ENCODE measurements at places on chromosomes 5 and 9.

DNA sequence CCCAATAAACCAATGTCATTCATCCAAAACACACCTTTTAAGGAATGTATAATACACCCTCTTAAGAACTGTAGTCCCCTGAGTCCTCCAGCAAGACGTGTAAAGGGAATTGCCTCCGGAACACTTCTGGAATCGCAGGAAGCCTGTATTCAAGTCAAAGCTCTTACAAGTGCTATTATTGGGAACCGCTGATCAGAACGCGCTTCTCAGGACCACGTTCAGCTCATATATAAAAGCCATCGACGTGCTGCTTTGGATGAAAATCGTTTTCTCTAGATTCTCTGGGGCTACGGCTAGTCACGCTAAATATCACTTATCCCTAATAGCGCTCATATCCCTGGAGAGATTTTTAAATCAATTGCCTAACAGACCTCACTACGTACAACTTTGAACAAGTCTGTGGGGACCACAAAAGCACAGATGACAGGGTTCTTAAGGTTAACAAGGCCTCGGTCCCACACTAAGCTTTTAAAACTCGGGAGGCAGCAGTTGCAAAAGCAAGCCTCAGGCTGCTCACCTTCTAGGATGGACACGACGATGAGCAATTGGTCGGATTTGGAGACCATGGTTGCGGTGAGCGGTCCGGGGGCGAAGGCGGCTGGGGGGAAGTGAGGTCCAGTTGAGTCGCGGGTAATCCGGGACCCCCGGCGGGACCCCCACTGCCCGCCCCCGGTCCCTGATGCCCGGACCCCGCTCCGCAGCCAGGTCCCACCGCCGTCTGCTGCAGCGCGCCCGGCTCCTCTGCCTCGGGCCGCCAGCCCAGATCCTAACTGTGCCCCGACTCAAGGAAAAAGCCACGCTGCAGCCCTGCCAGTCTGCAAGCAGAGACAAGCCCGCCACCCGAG lies 548 bp downstream of the CEP120 start:
- DNase-seq, result peak; percentile 65

DNA sequence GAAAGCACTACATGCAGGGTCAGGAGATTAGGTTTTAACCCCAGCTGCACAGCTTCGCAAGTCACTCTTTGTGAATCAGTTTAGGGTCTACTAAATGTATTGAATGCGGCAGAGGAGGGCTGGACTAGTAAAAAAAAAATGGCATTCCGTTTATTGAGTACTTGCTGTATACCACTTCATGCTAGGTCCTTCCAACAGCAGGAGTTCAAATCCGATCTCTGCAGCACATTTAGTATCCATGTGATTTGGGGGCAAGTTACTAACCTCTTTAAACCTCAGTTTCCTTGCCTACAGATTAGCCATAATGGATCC lies 204.4 kb downstream of the SNCAIP start:
- DNase-seq, result no peak

GRCh38 chr9:110160123-110160522 lies 47.8 kb downstream of the C9orf152 start:
- no peak for DNase-seq

- no peak for DNase-seq
These were observed 32.4 kb upstream of the CAST start for GRCh38 chr5:96629774-96630173.

DNA sequence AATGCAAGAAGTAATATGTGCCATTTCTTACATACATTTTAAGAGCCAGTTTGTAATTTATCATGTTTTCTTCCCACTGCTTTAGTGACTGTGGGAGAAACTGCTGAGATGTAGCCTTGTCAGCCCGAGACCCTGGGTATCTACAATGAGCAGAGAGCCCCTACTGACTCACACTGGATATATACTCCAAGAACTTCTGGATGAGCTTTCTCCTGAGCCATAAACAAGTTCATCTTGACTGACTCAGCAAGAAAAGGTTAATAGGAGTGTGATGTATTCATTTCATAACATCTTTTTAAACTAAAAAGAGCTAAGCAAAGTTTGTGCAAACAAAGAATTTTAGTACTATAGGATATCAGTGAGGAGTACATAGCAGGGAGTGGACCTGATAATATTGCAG lies 182.5 kb downstream of the EDIL3 start:
- DNase-seq, result no peak

DNA sequence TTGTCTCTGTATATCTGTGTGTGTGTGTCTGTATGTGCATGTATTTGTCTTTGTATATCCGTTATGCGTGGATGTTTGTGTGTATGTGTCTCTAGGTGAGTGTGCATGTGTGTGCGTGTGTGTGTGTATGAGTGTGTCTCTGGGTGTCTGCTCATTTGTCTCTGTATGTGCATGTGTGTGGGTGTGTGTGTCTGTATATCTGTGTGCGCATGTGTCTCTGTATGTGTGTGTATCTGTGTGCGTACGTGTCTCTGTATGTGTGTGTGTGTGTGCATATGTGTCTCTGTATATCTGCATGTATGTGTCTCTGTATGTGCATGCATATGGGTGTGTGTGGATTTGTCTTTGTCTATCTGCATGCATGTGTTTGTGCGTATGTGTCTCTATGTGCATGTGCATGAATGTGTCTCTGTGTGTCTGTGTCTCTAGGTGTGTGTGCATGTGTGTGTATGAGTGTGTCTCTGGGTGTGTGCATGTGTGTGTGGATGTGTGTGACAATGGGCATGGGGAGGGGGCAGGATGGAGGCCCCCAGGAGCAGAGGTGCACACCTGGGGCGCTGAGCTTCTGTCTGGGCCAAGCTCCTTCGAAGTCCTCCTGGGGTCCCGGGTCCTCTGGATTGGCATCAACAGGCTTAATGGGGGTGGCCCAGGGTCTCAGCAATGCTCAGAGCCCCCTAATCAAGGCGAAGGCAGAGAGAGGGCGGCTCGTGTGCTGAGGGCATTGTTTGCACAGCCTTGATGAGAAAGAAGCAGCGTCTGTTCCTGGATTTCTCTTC lies 373.4 kb upstream of the IRX4 start:
- DNase-seq, result no peak

DNA sequence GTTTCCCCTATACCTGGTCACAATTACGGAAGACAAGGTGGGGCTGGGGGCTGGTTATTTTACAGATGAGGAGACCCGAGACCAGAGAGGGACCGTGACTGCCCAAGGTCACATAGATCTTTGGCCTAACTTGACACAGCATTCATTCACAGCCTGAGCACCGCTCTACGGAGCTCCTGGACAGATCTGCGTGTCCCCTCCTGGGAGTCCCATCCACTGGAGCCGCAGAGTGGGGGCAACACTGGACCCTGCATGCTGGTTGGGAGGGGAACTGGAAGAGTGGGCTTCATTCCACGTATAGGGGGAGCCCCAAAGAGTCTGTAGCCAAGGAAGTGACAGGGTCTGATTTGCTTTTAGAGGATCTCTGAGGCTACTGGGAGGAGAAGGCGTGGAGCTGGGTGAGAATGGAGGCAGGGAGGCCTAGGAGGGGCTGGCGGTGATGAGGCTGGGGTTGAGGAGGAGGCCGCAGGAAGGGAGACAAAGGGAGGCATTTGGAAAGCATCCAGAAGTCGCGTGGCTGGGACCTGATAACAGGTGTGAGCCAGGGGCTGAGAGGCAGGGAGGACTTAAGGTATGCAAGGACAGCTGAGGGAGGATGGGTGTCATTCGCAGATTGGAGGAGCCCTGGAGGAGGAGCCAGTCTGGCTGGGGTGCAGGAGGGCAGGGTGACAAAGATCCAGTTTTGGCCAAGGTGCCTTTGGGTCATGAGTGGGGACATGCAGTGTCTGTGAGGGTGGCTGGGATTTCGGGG lies 64.3 kb upstream of the IER5L start:
- no peak for DNase-seq

GRCh38 chr5:146402949-146403348 lies 44.2 kb upstream of the TCERG1 start:
- DNase-seq, result no peak

GRCh38 chr5:59937633-59938032 lies 44.1 kb upstream of the PDE4D start:
- DNase-seq, result no peak

GRCh38 chr5:172771439-172772111 lies 580 bp upstream of the DUSP1 start:
- DNase-seq, result no peak

- DNase-seq, result peak; percentile 43
These were observed 5.7 kb upstream of the NOTCH1 start for GRCh38 chr9:136551401-136552116.

DNA sequence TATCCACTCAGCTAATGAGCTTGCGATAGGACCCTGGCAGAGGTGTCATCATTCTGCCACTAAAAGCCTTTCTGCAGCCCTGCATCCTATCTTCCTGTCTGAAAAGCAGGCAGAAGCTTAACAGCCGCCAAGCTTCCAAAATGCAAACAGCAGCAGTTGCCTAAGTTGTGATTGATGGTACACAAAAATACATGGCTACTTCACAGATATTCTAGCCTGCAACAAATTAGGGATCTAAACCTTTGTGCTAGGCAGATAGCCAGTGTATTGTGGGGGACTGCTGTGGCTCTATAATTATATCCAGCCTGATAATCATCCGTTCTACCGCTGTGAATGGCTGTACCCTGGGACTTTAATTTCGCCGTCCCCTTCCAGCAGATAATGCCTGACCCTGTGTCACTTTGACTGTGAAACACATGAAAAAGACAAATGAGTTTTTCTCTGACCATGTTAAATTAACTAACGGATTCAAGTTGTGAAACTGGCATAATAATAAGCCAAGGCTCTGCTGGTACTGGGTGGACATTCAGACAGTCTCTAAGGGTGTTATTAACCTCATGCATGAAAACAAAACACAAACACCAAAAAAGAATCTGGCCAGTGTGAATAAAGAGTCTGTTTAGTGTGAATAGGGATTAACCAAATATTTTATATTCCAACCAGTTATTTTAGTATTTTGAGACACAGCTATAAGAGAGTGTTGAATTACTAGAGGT lies 45.9 kb downstream of the SEMA6A start:
- DNase-seq, result no peak

GRCh38 chr5:139565411-139566305 lies 4.5 kb downstream of the UBE2D2 start:
- no peak for DNase-seq

DNA sequence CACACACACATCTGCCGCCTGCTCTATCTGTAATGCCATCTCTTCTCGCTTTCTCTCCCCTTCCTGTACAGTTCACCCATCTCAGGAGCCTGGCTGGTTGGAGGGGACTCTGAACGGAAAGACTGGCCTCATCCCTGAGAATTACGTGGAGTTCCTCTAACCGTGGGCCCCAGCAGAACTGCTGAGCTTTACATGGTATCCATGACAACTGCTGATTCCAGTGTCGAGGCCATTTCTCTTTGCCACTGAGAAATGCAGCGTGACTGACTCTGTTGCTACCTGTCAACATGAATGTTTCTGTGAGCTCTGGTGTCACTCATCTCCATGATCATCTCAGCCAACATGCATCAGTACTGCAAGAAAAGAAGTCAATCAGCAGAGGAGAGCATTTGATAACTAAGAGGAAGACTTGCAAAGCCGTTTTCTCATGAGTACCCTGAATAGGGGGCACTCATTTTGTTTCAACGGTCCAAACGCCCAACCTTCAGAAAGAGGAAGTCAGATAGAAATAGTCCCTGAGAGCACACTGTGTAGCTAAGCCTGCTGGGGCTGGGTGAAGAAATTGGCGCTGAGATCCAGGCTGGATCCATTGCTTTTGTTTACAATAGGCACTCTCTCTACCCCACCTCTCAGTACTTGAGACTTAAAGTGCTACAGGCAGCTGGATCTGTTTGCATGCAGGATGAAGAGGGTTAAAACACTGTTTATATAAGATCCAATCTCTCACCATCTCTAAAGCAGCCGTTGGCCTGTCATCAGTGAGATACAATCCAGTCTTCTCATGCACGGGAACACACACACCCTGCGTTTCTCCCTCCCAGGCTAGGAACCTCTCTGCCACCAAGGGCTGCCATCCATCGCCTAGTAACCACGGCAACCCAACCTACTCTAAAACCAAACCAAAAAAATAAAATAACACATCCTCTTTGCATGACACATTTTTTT lies 180.9 kb downstream of the NR3C1 start:
- no peak for DNase-seq

Data from small intestine (tissue), 16 donors.